KBM-7 (cell line): ENCODE measurements at places on chromosomes 2 and 18.

GRCh38 chr2:29307519-29307918 is 192.3 kb downstream of the CLIP4 start:
- DNase-seq, result no peak

DNA sequence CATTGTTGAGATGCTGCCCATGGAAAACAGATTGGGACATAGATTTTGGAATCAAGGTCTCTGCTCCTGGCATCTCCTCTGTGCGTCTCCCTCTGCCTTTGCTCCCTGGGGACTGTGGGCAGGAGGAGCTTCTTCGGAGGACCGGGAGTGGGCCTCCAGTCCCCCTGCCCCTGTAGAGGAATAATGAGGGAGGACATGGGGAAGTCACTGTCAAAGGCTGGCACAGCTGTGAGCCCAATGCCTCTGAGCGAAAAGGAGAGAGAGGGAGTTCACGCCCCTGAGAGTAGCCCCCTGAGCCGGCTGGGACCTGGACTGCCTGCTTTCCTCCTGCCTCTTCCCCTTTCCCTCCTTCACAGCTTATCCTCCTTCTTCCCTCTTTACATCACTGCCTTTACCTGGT is 195.0 kb downstream of the LOXHD1 start:
- DNase-seq, result no peak

DNA sequence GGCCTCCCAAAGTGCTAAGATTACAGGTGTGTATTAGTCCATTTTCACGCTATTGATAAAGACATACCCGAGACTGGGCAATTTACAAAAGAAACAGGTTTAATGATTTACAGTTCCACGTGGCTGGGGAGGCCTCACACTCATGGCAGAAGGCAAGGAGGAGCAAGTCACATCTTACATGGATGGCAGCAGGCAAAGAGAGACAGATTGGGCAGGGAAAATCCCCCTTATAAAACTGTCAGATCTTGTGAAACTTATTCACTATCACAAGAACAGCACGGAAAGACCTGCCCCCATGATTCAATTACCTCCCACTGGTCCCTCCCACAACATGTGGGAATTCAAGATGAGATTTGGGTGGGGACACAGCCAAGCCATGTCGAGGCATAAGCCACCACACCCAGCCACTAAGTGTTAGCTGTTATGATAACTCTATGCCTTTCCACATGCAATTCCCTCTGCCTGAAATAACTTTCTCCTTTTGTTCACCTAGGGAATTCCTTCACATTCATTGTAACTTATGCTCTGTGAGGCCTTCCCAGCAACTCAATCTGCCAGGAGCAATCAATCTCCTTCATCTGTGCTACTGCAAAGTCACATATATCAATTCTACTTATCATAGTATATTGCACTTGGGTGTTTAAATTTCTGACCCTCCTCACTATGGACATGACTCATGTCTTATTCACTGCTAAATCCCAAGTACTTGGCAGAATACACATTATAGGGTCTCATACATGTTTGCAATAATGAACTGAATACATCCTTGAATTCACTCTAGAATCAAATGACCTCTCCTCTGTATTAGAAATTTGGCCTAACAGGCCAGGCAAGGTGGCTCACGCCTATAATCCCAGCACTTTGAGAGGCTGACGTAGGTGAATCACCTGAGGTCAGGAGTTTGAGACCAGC is 7.4 kb downstream of the MCEE start:
- no peak for DNase-seq

GRCh38 chr2:79627237-79627636 is 114.4 kb downstream of the CTNNA2 start:
- DNase-seq, result peak; percentile 94

GRCh38 chr18:38237796-38238195 is 672.2 kb upstream of the CELF4 start:
- DNase-seq, result no peak
